Spinal cord (tissue), 10 donors: ENCODE measurements at places on chromosomes 3 and 15. TPM values are rescaled to one million over a fixed set of nuclear protein-coding genes. Genes with fewer than 3 reads are reported as not detected.
A peak's percentile ranks its signal among the peaks of the same experiment; 100 is the strongest.

Gene SSR3
- total RNA-seq, result 106 TPM

Gene MYH15
- 1.2 TPM for total RNA-seq

Gene CCR3
- total RNA-seq, result not detected

Gene TYRO3
- 33.7 TPM for total RNA-seq

Gene MELTF
- 6.0 TPM for total RNA-seq

Gene MCTP2
- total RNA-seq, result 6.2 TPM

Gene ADPRH
- total RNA-seq, result 3.2 TPM

Gene BLM
- 8.3 TPM for total RNA-seq

DNA sequence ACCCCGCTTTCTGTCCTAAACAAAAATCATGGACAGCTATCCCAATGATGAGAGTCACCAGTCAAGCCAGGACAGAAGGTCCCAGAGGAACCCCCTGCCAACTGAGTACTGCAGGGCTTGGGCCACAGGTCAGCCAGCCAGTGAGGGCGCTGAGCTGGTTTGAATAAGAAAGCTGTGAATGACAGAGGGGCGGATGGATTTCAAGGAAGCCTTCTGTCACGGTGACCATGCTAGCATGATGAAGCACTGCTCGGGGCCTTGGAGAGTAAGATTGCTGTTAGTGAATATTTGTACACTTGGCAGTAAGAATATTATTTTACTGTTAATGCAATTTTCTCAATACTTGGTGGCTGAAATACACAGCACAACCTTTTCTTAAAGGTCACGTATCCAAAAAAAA is 734.0 kb upstream of the NR2F2 start:
- H3K36me3 ChIP-seq, result no peaks in the 10 kb centered on the region
- no peaks in the 10 kb centered on the region for H3K27me3 ChIP-seq
- peaks cover 2% of the 10 kb centered on the region for H3K4me1 ChIP-seq
- no peak overlapping the region for H3K4me3 ChIP-seq

DNA sequence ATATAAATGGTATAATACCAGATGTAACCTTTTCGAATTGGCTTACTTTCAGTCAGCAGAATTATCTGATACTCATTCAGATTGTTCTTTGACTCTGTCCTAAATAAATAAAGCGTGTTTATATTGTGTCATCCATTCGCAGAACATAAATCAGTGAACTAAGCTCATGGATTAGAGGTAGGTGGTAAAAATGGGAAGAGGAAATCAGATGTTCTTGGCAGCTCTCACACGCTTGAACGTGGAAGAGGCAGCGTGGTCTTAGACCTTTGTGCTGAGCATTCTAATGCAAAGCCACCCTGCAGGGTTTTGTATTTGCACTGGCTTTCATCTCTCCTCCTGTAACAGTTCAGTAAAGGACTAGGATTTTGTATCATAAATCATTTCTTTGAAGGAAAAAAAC is 441.4 kb downstream of the GABRG3 start:
- no peaks in the 10 kb centered on the region for H3K36me3 ChIP-seq
- H3K27ac ChIP-seq, result no peak overlapping the region
- H3K4me3 ChIP-seq, result no peak overlapping the region
- H3K27me3 ChIP-seq, result no peaks in the 10 kb centered on the region
- no peak for DNase-seq
- H3K4me1 ChIP-seq, result no peaks in the 10 kb centered on the region

GRCh38 chr15:98803228-98804056 is 155.1 kb downstream of the IGF1R start:
- no peak overlapping the region for H3K27ac ChIP-seq
- H3K4me3 ChIP-seq, result no peak overlapping the region
- no peaks in the 10 kb centered on the region for H3K36me3 ChIP-seq
- no peaks in the 10 kb centered on the region for H3K27me3 ChIP-seq
- peaks cover 24% of the 10 kb centered on the region for H3K4me1 ChIP-seq

DNA sequence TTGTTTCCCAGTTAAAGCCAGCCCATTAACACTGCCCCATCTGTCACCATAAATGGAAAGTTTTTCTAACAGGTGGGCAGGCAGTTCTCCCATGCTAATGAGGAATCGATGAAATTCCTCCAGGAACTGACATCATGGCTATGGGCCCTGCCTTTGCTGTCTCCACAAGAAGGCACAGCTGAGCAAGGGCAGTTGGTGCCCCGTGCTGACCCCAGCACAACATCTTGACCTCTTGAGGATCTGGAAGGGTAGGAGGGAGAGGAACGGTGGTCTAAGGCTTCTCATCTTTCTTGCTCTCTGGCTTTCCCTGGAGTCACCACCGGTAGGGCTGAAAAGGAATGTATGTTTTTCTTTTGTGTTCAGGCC is 46.7 kb downstream of the CHCHD6 start:
- H3K27me3 ChIP-seq, result no peaks in the 10 kb centered on the region
- no peak for DNase-seq
- H3K36me3 ChIP-seq, result peaks cover 3% of the 10 kb centered on the region
- H3K4me3 ChIP-seq, result no peak overlapping the region
- H3K4me1 ChIP-seq, result peaks cover 28% of the 10 kb centered on the region
- no peak overlapping the region for H3K27ac ChIP-seq

DNA sequence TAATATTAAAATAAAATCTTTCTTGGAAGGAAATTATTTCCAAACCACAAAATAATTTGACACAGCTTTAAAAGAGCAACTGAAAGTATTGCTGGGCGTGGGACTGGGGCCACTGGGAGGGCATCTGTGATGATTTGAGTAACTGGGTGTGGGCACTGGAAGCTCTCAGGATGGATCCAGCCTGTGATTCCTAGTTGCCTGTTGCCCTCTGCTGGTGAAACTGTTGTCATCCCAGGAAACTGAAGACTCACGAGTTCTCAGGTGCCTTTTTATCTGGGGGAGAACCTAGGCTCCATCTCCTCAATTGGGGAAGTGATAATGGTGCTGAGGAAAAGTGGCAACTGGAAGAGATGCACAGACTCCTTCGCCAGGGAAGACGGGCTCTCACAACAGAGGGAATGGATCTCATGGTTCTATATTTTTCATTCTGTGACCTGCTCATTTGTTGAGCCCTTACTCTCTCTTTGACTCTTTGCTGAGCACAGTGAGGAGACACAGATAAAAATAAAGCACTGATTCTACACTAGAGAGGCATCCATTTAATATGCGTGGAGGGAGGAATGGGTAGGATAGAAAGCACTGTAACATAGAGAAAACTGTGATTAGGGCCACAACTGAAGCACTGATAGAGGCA is 61.6 kb downstream of the TPRG1 start:
- no peaks in the 10 kb centered on the region for H3K27me3 ChIP-seq
- no peak overlapping the region for H3K27ac ChIP-seq
- H3K4me1 ChIP-seq, result no peaks in the 10 kb centered on the region
- DNase-seq, result peak; percentile 90

DNA sequence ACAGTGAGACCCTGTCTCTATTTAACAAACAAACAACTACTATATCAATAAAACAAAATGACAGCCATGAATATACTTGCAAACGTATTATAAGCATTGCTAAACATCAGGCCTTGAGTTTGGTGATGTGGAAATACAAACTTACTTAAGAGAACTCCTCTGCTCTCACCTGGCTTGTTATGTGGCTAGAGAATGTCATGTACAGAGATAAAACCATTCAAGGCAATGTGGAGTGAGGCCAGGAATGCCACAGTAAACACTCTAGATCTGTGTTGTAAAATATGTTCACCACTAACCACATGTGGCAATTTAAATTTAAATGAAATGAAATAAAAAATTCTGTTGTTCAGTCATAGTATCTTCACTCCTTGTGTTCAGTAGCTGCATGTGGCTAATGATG is 22.7 kb upstream of the RARB start:
- no peak for DNase-seq
- H3K4me3 ChIP-seq, result no peak overlapping the region
- H3K27me3 ChIP-seq, result no peaks in the 10 kb centered on the region

DNA sequence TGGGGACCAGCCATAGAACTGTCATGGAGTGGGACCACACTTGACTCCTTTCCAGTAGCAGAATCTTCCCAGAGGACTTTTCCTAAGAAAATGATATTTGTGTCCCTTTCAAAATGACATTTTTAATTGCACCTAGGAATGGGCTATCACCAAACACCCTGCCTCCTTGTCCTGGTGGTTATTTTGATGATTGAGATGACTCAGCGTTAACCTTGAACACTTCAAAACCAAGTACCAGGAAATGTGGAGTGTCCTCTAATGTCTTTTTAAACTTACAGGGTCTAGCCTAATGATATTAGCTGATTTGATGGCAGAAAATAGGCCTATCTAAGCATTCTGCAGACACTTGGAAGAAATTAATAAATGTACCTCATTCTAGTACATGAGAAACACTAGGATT is 90.7 kb downstream of the HHLA2 start:
- H3K27ac ChIP-seq, result no peak overlapping the region
- H3K36me3 ChIP-seq, result no peaks in the 10 kb centered on the region
- no peak overlapping the region for H3K4me3 ChIP-seq
- no peaks in the 10 kb centered on the region for H3K27me3 ChIP-seq

DNA sequence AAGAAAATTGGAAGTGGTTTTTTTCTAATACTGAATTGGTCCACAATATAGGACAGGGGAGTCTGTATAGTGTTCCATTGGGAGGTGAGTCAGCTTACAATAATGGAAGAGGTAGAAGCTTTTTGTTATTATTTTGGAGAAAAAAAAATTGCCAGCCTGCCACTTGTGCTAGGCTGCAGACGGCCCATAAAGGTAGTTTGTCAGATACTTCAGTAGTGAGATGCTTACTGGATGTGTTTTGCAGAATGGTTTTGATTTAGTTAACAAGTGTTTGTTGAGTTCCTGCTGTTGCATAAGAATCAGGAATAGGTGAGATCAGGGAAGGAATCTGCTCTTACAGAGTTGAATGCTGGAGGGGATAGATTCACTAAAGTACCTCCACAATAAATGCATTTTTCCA is 1.0 kb downstream of the DTWD1 start:
- no peak overlapping the region for H3K27ac ChIP-seq
- H3K4me1 ChIP-seq, result no peaks in the 10 kb centered on the region
- no peaks in the 10 kb centered on the region for H3K36me3 ChIP-seq
- H3K4me3 ChIP-seq, result peak overlapping the region; percentile 93
- H3K27me3 ChIP-seq, result no peaks in the 10 kb centered on the region

DNA sequence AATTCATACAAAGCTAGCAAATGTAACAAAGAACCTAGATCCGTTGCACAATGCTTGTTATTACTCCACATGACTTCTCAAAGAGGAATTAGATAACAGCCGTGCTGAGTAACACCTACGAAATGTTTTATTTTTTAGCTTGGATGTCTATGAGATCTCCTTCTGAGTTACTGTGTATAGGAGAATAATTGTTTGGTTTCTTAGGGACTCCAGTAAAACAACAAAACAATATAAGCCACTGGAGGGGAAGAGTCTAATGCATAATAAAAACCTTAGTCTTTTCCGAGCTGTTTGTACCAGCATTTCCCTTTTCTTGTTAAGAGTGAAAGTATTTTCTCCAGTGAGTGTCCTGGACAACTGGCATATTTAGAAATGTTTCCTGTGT is 15.6 kb downstream of the SNAP23 start:
- DNase-seq, result no peak
- peaks cover 1% of the 10 kb centered on the region for H3K4me1 ChIP-seq
- no peak overlapping the region for H3K4me3 ChIP-seq

- H3K4me3 ChIP-seq, result no peak overlapping the region
- no peaks in the 10 kb centered on the region for H3K36me3 ChIP-seq
- no peak for DNase-seq
- peaks cover 12% of the 10 kb centered on the region for H3K4me1 ChIP-seq
Measured at GRCh38 chr3:88147261-88147660, 2.5 kb upstream of the C3orf38 start.

DNA sequence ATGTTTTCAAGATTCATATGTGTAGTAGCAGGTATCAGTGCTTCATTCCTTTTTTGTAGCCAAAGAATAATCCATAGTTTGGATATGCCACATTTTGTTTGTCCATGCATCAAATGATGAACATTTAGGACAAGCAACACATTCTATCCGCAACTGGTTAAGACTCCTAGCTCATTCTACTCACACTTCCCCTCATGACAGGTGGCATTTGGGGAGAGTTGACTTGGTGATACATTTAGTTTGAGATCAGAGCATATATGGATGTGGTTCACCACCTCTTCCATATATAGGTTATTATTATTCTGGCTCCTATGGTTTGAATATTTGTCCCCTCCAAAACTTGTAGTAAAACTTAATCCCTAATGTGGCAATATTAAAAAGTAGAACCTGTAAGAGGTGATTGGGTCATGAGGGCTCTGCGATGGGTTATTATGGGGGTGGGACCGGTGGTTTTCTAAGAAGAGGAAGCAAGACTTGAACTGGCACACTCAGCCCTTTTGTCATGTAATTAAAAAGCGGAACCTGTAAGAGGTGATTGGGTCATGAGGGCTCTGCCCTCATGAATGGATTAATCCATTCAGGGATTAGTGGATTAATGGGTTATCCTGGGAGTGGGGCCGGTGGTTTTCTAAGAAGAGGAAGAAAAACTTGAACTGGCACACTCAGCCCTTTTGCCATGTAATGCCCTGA is 75.3 kb upstream of the HRH1 start:
- no peaks in the 10 kb centered on the region for H3K36me3 ChIP-seq
- peaks cover under 1% of the 10 kb centered on the region for H3K4me1 ChIP-seq
- no peak overlapping the region for H3K27ac ChIP-seq
- no peaks in the 10 kb centered on the region for H3K27me3 ChIP-seq
- H3K4me3 ChIP-seq, result no peak overlapping the region

DNA sequence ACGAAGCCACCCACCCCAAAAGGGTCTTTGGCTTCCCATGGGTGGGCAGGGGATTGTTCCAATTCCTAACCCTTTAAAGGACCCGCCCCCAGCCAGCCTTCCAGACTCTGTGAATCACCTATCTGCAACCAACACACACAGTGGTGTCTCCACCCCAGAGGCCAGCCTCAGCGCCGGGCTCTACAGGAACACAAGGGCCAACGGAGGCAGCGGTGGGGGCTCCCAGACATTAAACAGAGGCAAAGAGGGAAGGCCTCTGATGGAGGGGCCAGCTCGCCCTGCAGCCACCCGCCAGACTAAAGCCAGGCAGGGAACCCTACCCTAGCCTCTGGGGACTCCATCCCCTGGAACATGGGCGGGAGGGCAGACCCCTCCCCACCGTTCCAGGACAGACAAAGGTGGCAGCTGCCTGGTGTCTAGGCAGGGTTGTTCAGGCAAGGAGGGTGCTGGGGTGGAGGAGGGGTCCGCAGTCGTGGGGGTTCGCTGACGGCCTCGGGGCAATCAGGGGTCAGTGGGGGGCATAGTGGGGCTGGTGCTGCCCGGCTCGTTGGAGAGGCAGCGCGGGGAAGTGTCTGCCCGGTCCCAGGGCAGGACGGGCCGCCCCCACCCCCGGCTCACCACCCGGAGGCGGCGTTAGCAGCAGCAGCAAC is 448 bp downstream of the SHISA5 start:
- peaks cover 7% of the 10 kb centered on the region for H3K36me3 ChIP-seq
- no peak for DNase-seq
- H3K4me3 ChIP-seq, result peak overlapping the region; percentile 56
- peaks cover 27% of the 10 kb centered on the region for H3K4me1 ChIP-seq

DNA sequence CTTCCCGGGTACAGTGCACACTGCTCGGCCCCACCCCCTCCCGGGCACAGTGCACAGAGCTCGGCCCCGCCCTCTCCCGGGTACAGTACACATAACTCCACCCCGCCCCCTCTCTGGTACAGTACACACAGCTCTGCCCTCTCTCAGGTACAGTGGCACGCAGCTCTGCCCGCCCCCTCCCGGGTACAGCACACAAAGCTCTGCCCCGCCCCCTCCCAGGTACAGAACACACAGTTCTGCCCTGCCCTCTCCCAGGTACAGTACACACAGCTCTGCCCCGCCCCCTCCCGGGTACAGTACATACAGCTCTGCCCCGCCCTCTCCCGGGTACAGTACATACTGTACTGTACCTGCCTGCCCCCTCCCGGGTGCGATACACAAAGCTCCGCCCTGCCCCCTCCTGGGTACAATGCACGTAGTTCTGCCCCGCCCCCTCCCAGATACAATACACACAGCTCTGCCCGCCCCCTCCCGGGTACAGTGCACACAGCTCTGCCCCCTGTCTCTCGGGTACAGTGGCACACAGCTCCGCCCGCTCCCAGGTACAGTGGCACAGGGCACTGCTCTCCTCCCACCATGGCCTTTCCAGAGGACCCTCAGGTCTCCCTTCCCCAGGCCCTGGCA is 16.4 kb upstream of the PRR20G start:
- no peak overlapping the region for H3K27ac ChIP-seq
- H3K27me3 ChIP-seq, result no peaks in the 10 kb centered on the region
- H3K4me1 ChIP-seq, result no peaks in the 10 kb centered on the region
- H3K36me3 ChIP-seq, result no peaks in the 10 kb centered on the region
